Kidney glomerular epithelial cell (primary cell): ENCODE measurements at places on chromosomes 3 and 15.

DNA sequence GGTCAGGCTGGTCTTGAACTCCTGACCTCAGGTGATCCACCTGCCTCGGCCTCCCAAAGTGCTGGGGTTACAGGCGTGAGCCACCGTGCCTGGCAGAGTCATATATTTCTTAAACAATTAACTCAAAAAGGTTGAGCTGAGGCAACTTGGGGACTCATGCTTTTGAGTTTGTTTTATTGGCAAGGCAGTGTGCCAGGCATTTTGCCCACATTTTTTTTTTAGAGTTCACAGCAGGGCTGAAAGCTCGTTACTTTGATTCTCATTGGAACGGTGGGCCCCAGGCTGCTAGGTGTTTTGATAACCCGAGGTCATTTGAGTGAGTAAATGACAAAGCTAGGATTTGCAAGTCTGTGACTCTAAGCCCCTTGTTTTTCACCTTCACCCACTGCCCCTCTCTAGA is 76.2 kb downstream of the CCK start:
- no peak for DNase-seq

DNA sequence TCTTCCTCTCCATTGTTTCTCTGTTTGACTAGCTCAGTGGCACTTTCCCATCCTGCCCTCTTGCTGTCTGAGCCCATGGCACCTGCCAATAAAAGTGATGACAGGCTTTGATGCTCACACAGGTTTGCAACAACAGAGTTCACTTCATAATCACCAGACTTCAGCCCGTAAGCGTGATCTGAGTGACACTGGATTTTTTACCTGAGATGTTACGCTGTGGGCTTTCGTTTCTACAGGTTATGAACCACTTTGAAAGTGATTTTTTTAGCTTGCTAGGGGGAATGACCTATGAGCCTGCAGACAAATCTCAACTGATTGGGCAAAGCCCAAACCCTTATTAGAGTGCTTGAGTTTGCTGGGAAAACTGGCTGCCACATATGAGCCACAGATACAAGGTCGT is 173.9 kb upstream of the ICE2 start:
- DNase-seq = no peak

GRCh38 chr3:29168696-29169095 is 112.2 kb upstream of the RBMS3 start:
- DNase-seq = no peak

- DNase-seq = no peak
Observed at GRCh38 chr3:188937389-188937788, 234.4 kb upstream of the TPRG1 start.
